NCI-H146 (cell line): ENCODE measurements at places on chromosomes 4 and X.

DNA sequence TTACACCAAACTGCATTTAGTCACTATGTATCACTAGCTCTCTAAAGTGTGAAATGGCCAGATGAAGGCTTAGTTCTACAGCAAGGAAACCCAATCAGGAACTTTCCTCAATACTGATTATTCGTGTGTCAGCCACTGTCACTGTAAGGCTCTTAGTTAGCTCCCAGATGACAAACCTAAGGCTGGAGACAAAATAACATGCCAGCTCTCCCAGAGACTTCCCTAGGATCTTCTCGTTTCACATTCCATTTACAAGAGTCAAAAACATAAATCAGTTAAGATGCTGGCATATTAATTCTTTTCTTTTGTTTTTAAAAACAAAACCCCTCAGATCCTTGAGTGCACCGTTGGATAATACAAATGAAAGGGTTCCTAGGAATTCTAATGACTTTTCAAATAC is 88.2 kb upstream of the TFDP3 start:
- DNase-seq: no peak

GRCh38 chr4:76302826-76303438 is 3.6 kb upstream of the STBD1 start:
- no peak for DNase-seq

DNA sequence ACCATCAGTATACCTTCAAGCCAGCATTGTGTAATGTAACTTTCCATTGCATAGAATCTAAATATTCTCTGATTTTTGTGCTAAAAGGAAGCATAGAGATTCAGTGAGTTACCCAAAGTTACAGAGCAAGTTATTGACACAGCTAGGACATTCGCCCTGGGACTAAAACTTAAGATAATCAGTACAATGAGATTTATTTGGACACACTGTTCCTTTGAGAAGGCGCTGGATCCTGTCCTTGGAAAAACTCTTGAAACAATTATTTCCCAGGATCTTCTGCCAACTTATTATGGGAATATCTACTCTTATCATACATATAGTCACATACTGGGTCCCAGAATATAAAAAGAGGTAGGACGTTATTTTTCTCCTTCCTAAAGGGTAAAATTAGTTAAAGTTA is 392.0 kb downstream of the UBE2NL start:
- DNase-seq: no peak

GRCh38 chr4:82745173-82745842 is 53.3 kb downstream of the SCD5 start:
- DNase-seq: peak; percentile 2

DNA sequence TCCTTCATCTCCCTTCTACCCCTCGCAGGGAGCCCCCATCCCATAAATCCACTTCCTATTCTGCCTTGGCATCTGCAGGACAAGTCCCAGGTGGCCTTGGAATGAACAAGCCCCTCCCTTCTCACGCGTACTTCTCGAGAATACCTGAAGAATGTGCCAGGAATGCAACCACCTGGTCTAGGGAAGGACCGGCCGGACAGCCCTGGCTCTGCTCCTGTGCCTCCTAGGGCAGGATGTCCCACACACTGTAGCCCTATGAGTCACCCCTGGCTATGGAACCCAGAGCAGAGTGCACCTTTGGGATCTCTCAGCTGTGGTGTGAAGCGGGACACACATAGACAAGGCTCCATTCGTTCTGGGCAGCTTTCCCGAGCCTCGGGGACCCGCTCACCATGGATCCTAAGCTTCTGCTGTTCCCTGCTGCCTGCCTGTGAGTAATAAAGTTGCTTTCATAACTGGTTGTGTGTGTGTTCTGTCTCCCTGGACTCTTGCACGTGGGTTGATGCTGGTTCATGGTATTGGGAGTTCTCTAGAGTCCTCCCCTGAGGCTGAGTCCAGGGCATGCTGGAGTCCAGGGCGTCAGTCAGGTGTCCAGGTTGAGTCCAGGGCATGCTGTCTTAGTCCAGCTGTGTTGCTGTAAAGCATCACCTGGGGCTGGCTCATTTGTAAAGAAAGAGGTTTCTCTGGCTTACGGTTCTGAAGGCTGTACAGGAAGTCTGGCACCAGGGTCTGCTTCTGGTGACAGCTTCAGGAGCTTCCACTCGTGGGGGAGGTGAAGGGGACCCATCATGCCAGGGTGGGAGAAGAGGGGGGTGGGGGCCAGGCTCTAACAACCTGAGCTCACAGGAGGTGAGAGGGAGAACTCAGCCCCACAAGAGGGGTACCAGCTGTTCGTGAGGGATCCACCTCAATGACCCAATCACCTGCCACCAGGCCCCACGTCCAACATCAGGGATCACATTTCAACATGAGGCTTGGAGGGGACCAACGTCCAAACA is 7.4 kb upstream of the PDE6B start:
- DNase-seq: no peak

- DNase-seq: no peak
These were observed 51.3 kb downstream of the SPOCK3 start for GRCh38 chr4:167183036-167183435.

DNA sequence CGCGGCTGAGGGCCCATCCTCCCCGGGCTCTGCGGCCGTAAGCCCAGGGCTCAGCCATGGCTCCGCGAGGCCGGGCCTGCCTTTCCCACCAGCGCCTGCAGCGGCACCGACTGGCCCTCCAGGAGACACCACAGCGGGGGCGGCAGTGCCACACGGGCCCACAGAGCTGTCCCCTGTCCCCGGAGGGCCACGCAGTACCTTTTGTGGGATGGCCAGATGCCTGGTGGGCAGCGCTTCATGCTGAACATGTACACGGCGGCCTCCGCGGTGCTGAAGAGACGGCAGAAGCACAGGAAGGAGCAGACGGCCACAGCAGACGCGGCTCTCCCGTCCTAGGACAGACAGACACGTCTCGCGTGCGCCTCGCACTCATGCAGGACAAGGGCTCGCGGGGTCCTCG is 50.4 kb downstream of the GAK start:
- DNase-seq: no peak

- no peak for DNase-seq
These were observed 286.9 kb downstream of the ZNF674 start for GRCh38 chrX:46258356-46258755.

GRCh38 chr4:33334416-33334815 is 2614.2 kb downstream of the PCDH7 start:
- no peak for DNase-seq

GRCh38 chr4:68272860-68273259 is 27.4 kb upstream of the TMPRSS11B start:
- no peak for DNase-seq

- no peak for DNase-seq
These were observed 238.9 kb downstream of the PALLD start for GRCh38 chr4:168735735-168736134.

DNA sequence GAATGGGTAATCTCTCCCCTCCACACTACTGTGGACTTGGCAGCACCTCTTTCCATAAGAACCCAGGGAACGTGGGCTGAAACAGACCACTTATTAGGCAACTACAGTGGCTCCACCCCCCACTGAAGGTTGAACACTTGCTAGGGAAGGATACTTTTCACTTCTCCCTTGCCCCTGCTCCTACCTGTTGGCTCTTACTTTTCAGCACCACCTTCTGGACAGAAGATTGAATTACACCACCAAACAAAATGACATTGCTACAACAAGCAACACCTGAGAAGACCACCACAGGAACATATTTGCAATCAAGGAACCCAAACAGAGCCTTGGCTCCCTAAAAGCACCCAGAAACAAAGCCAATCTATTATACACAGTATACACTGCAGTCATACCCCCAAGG is 132.1 kb upstream of the CXCL13 start:
- DNase-seq: no peak

DNA sequence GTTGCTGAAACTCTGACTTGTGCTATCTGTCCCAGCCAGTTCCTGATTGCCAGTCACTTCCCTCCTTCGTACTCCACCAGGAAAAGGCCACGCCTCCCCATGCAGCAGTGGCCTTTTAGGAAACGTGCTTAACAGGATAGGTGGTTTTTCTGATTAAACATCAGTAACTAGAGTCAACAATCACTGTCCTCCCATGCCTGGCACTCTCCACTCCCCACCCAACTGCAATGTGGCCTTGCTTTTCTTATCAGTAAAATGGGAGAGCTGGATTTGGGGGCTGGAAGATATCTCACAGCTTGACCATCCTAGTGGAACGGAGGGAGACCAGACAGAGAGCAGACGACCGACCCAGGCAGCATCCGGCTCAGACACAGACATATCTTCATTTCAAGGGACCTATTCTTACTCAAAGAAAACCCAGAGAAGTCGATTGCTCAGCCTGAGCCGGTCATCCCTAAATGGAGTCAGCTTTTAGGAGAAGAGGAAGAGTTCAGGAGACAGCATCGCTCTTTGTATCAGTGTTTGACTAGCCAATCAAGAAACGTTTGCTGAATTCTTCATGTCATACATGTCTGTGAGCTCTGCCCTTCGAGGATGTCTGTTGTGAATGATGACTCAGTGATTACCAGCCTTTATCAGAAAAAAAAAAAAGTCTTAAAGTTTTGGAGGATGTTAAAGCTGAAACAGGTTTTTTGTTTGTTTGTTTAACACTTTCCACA is 12.7 kb upstream of the UBA6 start:
- peak; percentile 63 for DNase-seq

DNA sequence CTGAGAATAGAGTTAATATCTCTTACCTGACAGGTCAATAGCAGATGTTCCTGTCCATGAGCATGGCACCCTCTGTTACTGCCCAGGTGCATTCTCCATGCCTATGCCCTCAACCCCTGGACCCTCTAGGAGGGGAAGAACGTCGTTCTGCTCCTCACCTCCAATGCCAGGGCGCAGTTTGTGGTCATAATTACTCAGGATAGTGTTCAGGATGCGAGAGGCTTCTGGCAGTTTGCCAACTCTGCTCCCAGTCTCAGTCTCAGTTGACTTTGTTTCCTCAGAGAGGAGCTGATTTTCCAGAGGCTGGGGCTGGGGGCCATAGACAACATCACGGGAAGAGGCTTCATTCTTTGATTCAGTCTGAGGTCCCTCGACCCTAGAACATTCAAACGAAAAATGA is 4.4 kb downstream of the GABRE start:
- no peak for DNase-seq

DNA sequence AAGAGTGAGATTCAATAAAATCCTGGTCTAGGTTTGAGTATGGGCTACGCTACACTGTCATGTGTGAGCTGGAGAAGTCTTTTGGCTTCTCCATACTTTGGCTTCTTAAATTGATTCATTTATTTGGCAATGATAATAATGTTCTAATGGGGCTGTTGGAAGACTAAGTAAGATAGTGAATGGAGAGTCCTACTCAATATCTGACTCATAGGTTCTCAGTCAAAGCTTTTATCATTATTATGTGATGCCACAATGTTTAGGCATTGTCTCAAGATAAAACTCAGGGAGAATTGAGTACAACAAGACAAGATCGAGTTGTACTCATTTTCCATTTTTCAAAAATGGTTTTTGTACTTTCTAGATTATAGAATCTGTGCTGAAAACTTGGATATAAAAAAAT is 92.5 kb upstream of the VEGFC start:
- DNase-seq: no peak

- no peak for DNase-seq
These were observed 68.7 kb downstream of the ADRA2C start for GRCh38 chr4:3834663-3835521.

GRCh38 chrX:30906726-30907125 is 17.7 kb upstream of the TAB3 start:
- DNase-seq: no peak

- DNase-seq: no peak
These were observed 63.1 kb downstream of the COX18 start for GRCh38 chr4:73006286-73006990.

DNA sequence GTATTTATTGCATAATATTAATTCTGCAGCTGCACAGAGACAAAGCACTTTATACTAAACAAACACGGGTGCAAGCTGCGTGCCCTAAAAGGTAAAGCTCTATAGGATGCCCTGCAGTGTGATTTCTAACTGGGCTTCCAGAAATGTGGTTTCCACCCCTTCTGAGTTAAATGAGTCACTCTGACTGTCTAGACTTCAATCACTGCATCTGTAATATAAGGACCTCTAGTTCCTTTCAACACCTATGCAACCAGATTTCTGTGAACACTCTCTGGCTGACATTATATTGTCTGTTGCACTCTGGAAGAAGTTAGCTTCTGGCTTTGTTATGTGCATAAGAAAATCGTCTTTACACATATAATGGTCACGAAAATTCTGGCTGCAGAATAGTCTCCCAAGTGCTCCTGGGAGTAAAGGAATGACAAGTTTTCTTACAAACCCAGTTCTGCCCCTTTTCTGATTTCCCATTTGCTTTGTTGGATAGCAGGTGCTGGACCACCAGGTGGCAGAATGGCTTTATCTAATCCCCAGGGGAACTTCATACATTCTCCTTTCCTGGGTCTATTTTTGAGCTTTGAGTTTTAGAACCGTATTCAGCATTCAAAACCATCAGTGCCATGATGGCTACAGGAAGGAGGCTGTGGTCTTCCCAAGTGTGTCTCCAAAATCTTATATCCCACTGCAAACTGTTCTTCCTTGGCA is 842.2 kb downstream of the STIM2 start:
- DNase-seq: peak; percentile 32
